ENCODE measurements at places on chromosomes 1 and 21. TPM values are rescaled to one million over a fixed set of nuclear protein-coding genes. Genes with fewer than 3 reads are reported as not detected.

The FLG2 gene
- not detected for total RNA-seq

The FAM167B gene
- 0.42 TPM for total RNA-seq

The YY1AP1 gene
- total RNA-seq, result 40.3 TPM

The DESI2 gene
- 44.6 TPM for total RNA-seq

The URB1 gene
- 28.3 TPM for total RNA-seq

The SNAPIN gene
- 39.1 TPM for total RNA-seq

DNA sequence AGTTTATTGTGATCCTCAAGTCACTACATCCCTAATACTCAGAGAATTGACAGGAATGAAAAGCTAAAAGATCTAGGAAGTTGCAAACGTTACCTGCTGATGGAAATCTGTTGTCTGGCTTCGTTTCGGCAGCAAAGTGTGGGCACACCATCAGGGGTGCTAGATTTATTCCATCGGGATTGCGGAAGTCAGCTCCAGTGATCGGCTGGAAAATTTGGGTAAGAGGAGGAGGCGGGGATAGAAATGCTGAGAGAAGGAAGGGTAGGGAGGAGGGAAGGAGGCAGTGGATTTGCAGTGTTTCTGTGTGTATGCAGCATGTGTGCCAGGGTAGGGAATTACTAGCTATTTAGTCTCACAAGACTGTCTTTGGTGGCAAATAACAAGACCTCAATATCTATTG lies at the start of gene CTSK:
Gene CTSK, minus strand, starts transcription at position 140 of the 400 bp plus-strand sequence. CDS start 1,455 bp downstream, outside the sequence.
- H3K4me1 ChIP-seq, result no peaks in the 10 kb centered on the region
- H3K27ac ChIP-seq, result no peak within 1 kb of the TSS
- DNase-seq, result no peak
- H3K27me3 ChIP-seq, result no peaks in the 10 kb centered on the region

GRCh38 chr1:110945626-110946025 lies 18.1 kb downstream of the LRIF1 start:
- H3K36me3 ChIP-seq, result no peaks in the 10 kb centered on the region
- H3K4me3 ChIP-seq, result no peak overlapping the region
- H3K27me3 ChIP-seq, result no peaks in the 10 kb centered on the region
- H3K4me1 ChIP-seq, result no peaks in the 10 kb centered on the region
- no peak overlapping the region for H3K27ac ChIP-seq

- no peaks in the 10 kb centered on the region for H3K36me3 ChIP-seq
- H3K4me1 ChIP-seq, result no peaks in the 10 kb centered on the region
- no peak overlapping the region for H3K4me3 ChIP-seq
Observed at GRCh38 chr1:243455760-243456651, 200.2 kb downstream of the SDCCAG8 start.

GRCh38 chr1:118788463-118788862 lies 199.7 kb downstream of the TBX15 start:
- no peak overlapping the region for H3K4me3 ChIP-seq
- no peak for DNase-seq
- H3K36me3 ChIP-seq, result no peaks in the 10 kb centered on the region

GRCh38 chr1:48898894-48899293 lies 122.2 kb upstream of the BEND5 start:
- no peak overlapping the region for H3K27ac ChIP-seq
- H3K4me1 ChIP-seq, result no peaks in the 10 kb centered on the region
- no peaks in the 10 kb centered on the region for H3K36me3 ChIP-seq
- no peaks in the 10 kb centered on the region for H3K27me3 ChIP-seq
- no peak overlapping the region for H3K4me3 ChIP-seq

GRCh38 chr21:16676391-16676790 lies 836.5 kb upstream of the CXADR start:
- no peaks in the 10 kb centered on the region for H3K27me3 ChIP-seq
- no peaks in the 10 kb centered on the region for H3K4me1 ChIP-seq
- no peak overlapping the region for H3K4me3 ChIP-seq
- DNase-seq, result no peak
- H3K36me3 ChIP-seq, result no peaks in the 10 kb centered on the region

DNA sequence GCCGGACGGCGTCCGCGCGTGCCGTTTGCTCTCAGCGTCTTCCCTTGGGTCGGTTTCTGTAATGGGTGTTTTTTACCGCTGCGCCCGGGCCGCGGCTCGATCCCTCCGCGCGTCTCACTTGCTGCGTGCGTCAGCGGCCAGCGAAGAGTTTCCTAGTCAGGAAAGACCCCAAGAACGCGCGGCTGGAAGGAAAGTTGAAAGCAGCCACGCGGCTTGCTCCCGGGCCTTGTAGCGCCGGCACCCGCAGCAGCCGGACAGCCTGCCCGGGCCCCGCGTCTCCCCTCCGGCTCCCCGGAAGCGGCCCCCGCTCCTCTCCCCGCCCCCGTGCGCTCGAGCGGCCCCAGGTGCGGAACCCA lies 159.8 kb downstream of the RUNX1 start:
- peaks cover 21% of the 10 kb centered on the region for H3K4me1 ChIP-seq
- no peaks in the 10 kb centered on the region for H3K27me3 ChIP-seq
- H3K4me3 ChIP-seq, result peak overlapping the region; percentile 81
- H3K36me3 ChIP-seq, result no peaks in the 10 kb centered on the region

DNA sequence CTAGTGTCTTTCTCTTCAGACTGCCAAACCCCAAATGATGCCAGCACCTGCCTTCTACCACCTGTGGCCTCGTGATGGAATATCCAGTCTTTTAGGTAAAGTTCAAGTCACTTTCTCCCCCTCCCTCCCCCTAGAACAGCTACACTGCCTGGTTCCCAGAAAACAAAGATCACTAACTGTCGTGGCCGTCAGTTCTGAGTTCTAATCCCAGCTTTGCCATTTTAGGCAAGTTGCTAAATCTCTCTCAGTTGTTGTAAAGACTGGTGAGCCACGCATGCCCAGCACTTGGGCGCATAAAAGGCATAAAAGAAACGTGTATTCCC lies 648 bp upstream of the TRAPPC3 start:
- no peaks in the 10 kb centered on the region for H3K36me3 ChIP-seq
- DNase-seq, result no peak
- H3K27me3 ChIP-seq, result no peaks in the 10 kb centered on the region
- H3K4me1 ChIP-seq, result peaks cover 38% of the 10 kb centered on the region
- H3K4me3 ChIP-seq, result peak overlapping the region; percentile 75
- H3K27ac ChIP-seq, result peak overlapping the region; percentile 65

DNA sequence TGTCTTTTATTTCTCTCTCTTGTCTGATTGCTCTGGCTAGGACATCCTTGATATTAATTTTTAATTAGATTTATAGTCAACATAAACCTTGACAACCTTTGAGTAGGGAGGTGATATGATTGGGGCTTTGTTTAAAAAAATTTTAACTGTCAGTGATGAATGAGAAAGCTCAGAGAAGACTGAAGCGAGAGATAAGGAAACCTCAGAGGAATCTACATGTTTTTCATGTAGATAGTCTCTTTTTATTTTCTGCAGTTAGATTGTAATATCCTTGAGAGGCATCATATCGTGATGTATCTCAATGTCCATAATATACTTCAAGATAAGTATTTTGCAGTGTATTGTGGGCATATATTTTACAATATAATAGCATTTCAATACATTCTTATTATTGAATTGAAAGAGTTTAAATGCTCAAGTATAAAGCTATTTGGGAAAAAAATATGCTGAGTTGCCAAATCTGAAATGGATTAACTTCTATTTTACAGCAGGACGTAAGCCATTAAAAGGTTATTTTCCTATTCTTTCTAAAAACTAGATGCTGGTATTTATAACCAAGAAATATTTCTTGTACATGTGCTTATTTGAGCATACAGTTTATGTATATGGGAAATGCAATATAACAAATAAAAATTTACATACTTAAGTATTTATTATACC lies 802.4 kb upstream of the ADGRL4 start:
- H3K4me3 ChIP-seq, result no peak overlapping the region
- no peak overlapping the region for H3K27ac ChIP-seq
- H3K4me1 ChIP-seq, result no peaks in the 10 kb centered on the region
- no peak for DNase-seq
- no peaks in the 10 kb centered on the region for H3K27me3 ChIP-seq
- H3K36me3 ChIP-seq, result no peaks in the 10 kb centered on the region

- H3K4me1 ChIP-seq, result no peaks in the 10 kb centered on the region
- no peak overlapping the region for H3K27ac ChIP-seq
Observed at GRCh38 chr1:114428083-114428754, 82.8 kb downstream of the TRIM33 start.

GRCh38 chr1:51341876-51342496 lies 11.6 kb upstream of the TTC39A start:
- H3K27ac ChIP-seq, result no peak overlapping the region
- no peaks in the 10 kb centered on the region for H3K36me3 ChIP-seq
- DNase-seq, result no peak
- no peaks in the 10 kb centered on the region for H3K27me3 ChIP-seq

GRCh38 chr21:42248783-42249597 lies 30.1 kb downstream of the ABCG1 start:
- H3K4me3 ChIP-seq, result no peak overlapping the region
- no peak for DNase-seq
- no peak overlapping the region for H3K27ac ChIP-seq
- peaks cover 3% of the 10 kb centered on the region for H3K27me3 ChIP-seq
- no peaks in the 10 kb centered on the region for H3K36me3 ChIP-seq

- peak overlapping the region; percentile 60 for H3K4me3 ChIP-seq
- H3K36me3 ChIP-seq, result no peaks in the 10 kb centered on the region
- H3K27ac ChIP-seq, result no peak overlapping the region
- DNase-seq, result no peak
- H3K27me3 ChIP-seq, result no peaks in the 10 kb centered on the region
Observed at GRCh38 chr1:39407510-39407895, 83.9 kb upstream of the BMP8A start.

GRCh38 chr1:174266991-174267612 lies 107.8 kb downstream of the RABGAP1L start:
- DNase-seq, result no peak
- no peaks in the 10 kb centered on the region for H3K27me3 ChIP-seq
- no peaks in the 10 kb centered on the region for H3K36me3 ChIP-seq
- no peaks in the 10 kb centered on the region for H3K4me1 ChIP-seq

DNA sequence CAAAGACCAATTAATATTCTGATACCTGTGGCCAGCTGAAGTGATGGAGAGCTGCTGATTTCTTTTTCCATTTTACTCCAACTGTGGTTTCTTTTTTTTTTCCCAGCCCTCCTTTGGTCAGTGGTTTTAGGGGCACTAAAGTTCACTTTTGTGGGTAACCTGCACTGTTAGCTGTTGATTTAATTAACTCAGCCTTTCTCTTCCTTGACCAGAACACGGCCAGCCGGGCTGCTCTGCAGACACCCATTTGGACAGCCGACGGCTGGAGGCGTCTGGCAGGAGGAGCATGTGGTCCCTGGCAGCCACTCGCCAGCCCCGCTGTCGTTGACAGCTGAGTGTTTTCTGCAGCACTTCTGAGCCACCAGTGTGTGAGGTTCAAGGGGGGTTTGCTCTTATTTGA lies 136.2 kb upstream of the RUNX3 start:
- no peak for DNase-seq
- H3K4me3 ChIP-seq, result no peak overlapping the region
- no peaks in the 10 kb centered on the region for H3K27me3 ChIP-seq
- no peak overlapping the region for H3K27ac ChIP-seq
- H3K4me1 ChIP-seq, result peaks cover 4% of the 10 kb centered on the region

GRCh38 chr1:167683641-167684502 lies 37.9 kb upstream of the MPZL1 start:
- no peak overlapping the region for H3K27ac ChIP-seq
- no peaks in the 10 kb centered on the region for H3K4me1 ChIP-seq
- DNase-seq, result no peak
- no peaks in the 10 kb centered on the region for H3K36me3 ChIP-seq
- no peaks in the 10 kb centered on the region for H3K27me3 ChIP-seq
